ENCODE measurements at places on chromosomes 16 and 17.
A peak's percentile ranks its signal among the peaks of the same experiment; 100 is the strongest.

- no peak for DNase-seq
Observed at GRCh38 chr17:37261286-37261685, 114.5 kb upstream of the C17orf78 start.

DNA sequence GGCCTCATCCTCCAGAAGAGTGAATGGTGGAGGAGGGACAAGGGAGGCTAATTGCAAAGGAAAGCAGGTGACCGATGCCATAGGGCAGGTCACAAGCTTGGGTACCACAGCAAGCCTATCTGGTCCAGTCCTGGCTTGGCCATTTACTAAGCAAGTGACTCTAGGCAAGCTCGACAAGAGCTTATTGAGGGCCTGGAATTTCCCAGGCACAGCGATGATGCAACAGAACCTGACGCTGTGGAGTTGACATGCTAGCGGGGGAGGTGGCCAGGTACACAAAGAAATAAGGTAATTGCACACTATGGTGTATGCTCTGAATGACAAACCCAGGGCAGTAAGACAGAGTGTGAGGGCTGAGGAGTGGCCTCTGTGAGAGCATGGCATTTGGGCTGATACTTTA is 98.5 kb downstream of the PGS1 start:
- DNase-seq, result no peak

DNA sequence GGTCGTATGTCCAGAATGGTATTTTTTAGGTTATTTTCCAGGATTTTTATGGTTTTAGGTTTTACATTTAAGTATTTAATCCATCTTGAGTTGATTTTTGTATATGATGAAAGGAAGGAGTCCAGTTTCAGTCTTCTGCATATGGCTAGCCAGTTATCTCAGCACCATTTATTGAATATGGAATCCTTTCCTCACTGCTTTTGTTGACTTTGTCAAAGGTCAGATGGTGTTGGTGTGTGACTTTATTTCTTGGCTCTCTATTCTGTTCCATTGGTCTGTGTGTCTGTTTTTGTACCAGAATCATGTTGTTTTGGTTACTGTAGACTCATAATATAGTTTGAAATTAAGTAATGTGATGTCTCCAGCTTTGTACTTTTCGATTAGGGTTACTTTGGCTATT is 26.4 kb upstream of the TEKT1 start:
- no peak for DNase-seq

GRCh38 chr17:79036596-79036995 is 12.6 kb downstream of the C1QTNF1 start:
- DNase-seq, result no peak

GRCh38 chr17:42252597-42253550 is 23.3 kb downstream of the STAT5B start:
- no peak for DNase-seq

- DNase-seq, result no peak
Observed at GRCh38 chr16:10040136-10041080, 141.8 kb downstream of the GRIN2A start.

DNA sequence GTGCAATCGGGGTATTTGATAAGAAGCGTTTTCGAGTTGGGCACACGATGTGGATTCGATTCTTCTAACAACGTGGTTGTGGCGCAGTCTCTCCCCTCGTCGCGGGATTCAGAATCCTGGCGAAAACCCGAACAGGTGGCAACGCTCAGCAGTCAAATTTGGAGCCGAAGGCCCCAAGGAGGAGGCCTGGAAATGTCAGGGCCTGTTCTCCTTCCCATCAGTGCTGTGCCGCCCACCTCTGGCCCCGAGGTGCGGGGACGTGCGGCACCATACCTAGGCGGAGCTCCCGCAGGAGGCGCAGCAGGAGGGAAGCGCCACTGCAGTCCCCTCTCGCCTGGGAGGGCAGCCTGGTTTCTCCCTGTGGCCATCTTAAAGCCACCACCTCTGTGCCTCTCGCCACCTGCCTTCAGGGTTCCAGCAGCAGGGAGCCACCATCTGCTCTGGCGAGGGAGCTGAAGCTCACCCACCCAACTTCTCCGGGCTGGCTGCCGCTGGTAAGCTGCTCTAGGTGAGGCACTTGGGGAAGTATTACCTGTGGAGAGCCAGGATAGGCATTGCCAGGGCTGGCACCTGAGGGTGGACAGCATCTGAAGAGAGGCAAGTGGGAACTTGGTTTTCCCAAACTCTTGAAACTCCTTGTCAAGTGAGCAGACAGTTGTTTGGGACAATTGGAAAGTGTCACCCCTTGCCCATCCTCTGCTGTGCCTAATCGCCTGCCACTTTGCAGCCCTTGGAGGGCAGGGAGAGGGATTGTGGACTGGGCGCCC is 2.6 kb upstream of the AATF start:
- no peak for DNase-seq

GRCh38 chr17:66632731-66633130 is 202.2 kb upstream of the CACNG5 start:
- no peak for DNase-seq

DNA sequence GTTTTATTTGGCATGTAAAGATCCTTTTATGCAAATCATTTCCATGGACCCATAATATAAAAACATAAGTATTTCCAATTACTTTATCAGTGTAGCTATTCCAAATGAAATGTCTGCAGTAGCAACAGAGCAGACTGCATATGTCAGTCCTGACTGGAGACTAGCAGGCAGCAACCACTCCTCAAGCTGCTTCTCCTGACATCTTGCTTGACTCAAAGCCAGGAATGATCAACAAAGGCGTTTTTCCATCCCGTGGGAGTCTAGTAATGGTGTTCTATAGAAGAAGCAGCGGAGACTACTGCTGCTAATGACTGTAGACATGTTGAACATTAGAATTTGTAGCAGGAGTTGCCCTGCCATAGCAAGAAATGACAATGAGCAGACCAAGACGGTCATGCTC is 73.2 kb upstream of the AKTIP start:
- DNase-seq, result no peak

GRCh38 chr16:49019831-49020230 is 261.8 kb downstream of the CBLN1 start:
- no peak for DNase-seq

- DNase-seq, result no peak
Observed at GRCh38 chr17:43854498-43854897, 7.5 kb downstream of the CD300LG start.

- peak; percentile 51 for DNase-seq
Observed at GRCh38 chr17:80036715-80037477, 454 bp downstream of the CCDC40 start.

DNA sequence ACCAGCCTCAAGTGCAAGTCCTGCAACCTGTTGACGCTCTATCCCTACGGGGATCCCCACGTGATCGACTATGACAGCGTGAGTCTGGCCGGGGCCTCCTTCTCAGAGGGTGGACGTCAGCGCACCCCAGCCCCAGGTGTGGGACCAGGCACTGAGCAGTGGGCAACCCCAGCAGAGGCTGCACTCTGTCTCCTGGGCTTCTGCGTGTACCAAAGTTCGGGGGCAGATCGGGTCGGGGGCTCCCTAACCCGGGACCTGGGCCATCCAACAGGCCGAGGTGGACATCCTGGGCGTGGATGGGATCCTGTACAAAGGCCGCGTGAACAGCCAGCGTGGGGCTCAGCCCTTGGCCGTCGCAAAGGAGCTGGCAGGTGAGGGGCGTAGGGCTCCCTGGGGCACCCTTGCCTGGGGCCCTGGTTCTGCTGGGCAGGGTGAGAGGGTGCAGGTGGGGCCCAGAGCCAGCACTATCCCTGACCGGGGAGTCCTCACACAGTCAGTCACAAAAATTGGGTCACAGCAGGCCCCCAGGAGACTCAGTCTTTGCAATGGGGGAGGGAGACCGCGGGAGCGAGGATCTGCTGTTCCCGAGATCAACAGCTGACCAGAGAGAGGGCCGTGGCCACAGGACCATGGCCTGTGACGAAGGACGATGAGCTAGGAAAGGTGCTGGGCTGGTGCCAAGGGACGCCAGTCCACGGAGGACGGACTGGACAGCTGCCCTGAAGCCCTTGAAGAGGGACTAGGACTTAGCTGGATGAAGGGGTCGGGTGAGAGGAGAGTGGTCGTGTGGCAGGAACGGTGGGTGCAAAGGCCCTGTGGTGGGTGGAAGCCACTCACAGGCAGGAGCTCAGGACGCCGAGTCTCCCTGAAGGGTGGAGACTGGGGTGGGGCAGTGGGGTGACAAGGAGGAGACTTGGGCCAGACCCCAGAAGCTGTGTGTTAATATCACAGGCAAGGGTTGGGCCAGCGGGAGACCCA is 20.0 kb downstream of the UBALD1 start:
- DNase-seq, result no peak

DNA sequence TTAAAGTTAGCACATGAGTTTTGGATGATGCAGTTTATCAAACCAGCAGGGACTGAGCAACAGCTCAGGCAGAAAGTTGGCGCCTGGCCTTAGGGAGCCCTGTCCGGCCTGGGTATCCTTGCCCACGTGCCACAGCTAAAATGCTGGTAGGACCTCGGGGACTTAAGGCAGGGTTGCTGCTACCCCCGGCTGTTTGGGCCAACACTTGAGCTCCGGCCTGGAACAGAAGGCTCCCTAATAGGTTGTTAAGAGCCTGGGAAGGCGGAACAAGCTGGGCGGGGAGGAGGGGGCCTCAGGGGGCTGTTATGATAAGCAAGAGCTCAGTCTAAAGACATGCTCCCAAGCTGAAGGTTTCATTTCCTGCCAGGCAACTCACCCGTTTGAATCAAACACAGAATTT is 39.7 kb downstream of the CUEDC1 start:
- no peak for DNase-seq

GRCh38 chr16:47524007-47524405 is 62.9 kb downstream of the PHKB start:
- no peak for DNase-seq

GRCh38 chr16:88939972-88940861 is 36.8 kb downstream of the CBFA2T3 start:
- no peak for DNase-seq

GRCh38 chr17:27368980-27369379 is 75.1 kb downstream of the WSB1 start:
- DNase-seq, result no peak

DNA sequence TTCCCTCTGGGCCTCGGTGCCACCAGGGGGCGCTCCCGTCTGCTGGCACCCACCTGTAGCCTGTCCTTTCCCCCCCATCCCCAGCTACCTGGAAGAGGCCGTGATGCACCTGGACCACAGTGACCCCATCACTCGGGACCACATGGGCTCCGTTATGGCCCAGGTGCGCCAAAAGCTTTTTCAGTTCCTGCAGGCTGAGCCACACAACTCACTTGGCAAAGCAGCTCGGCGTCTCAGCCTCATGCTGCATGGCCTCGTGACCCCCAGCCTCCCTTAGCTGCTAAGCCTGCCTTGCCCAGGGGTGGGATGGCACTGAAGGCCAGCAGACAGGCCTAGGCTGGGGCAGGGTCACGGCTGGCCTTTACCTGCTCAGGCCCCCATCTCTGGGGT is 818 bp upstream of the NRN1L start:
- DNase-seq, result peak; percentile 78

DNA sequence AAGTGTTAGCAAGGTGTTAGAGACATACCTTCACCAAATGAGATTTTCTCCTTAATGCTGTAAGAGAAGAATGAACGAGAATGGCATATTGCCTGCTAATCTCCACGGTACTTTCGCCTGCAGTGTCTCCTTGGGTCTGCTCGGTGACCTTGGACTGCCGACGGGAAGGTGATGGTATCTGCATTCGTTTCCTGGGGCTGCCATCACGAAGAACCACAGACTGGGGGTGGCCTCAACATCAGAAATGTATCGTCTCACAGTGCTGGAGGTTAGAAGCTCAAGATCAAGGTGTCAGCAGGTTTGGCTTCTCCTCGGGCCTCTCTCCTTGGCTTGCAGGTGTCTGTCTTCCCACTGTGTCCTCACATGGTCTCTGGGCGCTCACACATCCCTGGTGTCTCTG is 86.3 kb upstream of the TNRC6C start:
- no peak for DNase-seq

DNA sequence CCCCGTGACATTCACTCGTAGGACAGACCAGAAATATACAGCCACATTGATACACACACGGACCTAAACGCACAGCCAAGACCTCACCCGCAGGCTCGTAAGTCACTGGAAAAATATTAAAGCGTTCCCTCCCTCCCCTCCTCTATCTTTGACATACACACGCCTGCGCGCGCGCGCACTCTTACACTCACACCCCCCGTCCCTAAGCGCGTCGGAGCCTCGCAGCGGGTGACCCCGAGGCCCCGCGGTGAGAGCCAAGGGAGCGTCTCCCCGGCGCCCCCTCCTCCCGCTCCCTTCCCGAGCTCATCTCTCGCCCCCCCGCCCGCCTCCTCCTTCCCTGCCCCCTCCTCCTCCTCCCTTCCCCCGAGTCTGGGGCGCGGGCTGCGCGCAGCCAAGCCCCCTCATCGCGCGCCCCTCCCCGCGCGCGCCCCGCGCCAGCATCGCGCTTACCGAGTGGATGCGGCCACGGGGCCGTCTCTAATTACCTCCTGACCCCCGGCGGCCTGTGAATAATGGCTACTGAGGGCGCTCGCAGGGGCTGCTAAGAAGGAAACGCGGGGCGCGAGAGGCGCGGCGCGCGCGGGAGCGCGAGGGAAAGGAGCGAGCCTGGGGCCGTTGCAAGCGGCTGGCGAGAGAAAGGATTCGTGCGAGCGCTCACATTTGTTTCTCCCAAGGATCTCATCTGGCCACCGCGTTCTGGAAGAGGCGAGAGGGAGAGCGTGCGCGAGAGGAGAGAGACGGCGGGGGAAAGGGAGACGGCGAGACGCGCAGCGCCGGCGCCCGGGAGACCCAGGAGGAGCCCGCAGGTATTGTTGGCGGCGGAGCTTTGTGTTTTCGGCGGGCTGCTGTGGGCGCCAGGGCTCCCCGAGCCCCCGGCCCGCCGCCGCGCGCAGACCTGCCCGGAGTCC is 42.4 kb downstream of the RAI1 start:
- peak; percentile 33 for DNase-seq

DNA sequence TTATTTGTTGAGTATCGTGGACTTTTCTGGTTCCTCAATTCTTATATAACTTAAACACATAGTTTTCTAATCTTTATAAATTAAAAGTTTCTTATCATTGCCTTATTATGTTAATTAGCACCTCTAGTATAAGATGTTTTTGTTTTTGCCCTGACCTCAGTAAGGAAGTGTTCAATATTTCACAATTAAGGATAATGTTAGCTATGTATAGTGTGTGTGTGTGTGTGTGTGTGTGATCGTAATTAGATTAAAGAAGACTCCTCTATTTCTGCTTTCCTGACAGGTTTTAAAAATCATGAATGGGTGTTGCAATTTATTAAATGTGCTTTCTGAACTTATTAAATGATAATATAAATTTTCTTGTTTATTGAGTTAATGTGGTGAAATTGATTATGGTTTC is 12.0 kb downstream of the IL21R start:
- DNase-seq, result no peak

GRCh38 chr16:28845293-28845692 is 855 bp downstream of the TUFM start:
- DNase-seq, result no peak

All from endothelial cell (in vitro differentiated cells).